ENCODE measurements at places on chromosomes 13 and 19. TPM values are rescaled to one million over a fixed set of nuclear protein-coding genes. Genes with fewer than 3 reads are reported as not detected.

The ZNF333 gene
- total RNA-seq, result 14.5 TPM

The ZNF155 gene
- total RNA-seq, result 5.8 TPM

The RFPL4AL1 gene
- not detected for total RNA-seq

The SYT5 gene
- 0.17 TPM for total RNA-seq

- DNase-seq, result no peak
These were observed 497.5 kb upstream of the PCDH20 start for GRCh38 chr13:61913183-61913582.

- no peak for DNase-seq
These were observed 70.4 kb downstream of the SLITRK6 start for GRCh38 chr13:85728811-85729210.
